ENCODE measurements at places on chromosomes 7 and 10.
A peak's percentile ranks its signal among the peaks of the same experiment; 100 is the strongest.

GRCh38 chr10:62388328-62388727 is 14.2 kb downstream of the ZNF365 start:
- no peak for DNase-seq

- no peak for DNase-seq
These were observed 40.3 kb upstream of the GTF2I start for GRCh38 chr7:74617180-74617744.

GRCh38 chr10:133388236-133388972 is 5.6 kb upstream of the MTG1 start:
- DNase-seq: no peak

GRCh38 chr7:141012044-141012685 is 2.6 kb downstream of the MRPS33 start:
- DNase-seq: peak; percentile 87

- DNase-seq: no peak
These were observed 139.5 kb downstream of the ACTR3B start for GRCh38 chr7:152899004-152899403.

GRCh38 chr10:79904671-79905321 is 44.1 kb downstream of the SFTPD start:
- DNase-seq: peak; percentile 26

GRCh38 chr7:65972976-65973375 is 9.0 kb downstream of the GUSB start:
- no peak for DNase-seq

GRCh38 chr10:7486528-7486927 is 75.7 kb upstream of the SFMBT2 start:
- DNase-seq: no peak

DNA sequence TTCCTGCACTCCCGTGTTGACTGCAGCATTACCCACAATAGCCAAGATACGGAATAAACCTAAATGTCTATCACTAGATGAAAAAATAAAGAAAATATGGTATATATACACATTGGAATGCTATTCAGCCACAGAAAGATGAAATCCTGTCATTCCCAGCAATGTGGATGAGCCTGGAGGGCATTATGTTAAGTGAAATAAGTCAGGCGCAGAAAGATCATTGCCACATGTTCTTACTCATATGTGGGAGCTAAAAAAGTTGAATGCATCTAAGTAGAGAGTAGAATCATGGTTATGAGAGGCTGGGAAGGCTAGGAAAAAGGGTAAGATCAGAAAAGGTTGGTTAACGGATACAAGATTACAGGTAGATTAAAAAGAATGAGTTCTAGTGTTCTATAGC is 219.1 kb upstream of the MKI67 start:
- no peak for DNase-seq

- DNase-seq: no peak
These were observed 152.7 kb upstream of the AUTS2 start for GRCh38 chr7:69445541-69445940.

GRCh38 chr10:79310911-79311573 is 36.2 kb upstream of the PPIF start:
- DNase-seq: no peak

GRCh38 chr7:2131341-2131740 is 101.4 kb downstream of the MAD1L1 start:
- DNase-seq: no peak

DNA sequence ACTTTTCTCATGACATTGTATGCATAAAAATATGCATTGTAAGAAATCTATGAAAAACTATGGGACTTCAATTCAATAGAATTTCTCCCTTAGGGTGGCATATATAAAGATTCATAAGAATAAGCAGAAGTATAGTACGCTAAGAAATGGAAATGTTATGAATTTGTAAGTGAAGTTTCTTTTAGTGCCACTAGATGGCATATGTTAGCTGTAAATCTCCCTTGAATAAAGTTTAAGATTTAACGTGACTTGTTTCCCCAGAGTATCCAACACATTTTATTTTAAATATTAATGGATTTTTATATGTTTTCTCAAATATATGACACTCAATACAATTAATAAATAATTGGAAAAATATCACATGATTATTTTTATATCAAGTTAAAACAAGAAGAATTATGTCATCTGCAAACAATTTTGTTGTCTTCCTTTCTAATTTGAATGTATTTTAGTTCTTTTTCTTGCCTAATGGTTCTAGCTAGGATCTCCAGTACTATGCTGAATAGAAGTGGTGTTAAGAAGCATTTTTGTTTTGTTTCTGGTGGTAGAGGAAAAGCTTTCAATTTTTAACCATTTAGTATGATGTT is 287.2 kb downstream of the HGF start:
- DNase-seq: no peak

GRCh38 chr7:47336472-47337425 is 245.2 kb downstream of the TNS3 start:
- no peak for DNase-seq

GRCh38 chr7:137895301-137896221 is 48.8 kb upstream of the DGKI start:
- no peak for DNase-seq

- DNase-seq: no peak
These were observed 72.4 kb downstream of the NKX6-2 start for GRCh38 chr10:132713421-132714095.

DNA sequence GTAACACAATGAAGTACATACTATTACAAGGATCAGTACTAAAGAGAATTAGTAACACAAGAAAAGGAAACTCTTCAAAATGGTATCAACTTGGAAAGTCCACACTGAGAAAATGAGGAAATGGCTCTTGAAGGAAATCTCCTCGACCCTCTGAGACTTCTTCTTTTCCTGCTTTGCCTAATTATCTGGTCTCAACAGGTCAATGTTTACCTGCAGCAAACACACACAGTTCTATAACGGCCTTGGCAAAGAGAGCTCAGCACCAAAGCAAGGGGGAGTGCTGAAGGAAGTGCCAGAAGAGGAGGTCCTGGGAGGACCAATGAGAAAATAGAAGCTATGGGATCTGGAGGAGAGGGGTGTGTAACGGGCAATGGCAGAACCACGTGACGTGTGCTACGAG is 21.9 kb downstream of the CHCHD3 start:
- no peak for DNase-seq

DNA sequence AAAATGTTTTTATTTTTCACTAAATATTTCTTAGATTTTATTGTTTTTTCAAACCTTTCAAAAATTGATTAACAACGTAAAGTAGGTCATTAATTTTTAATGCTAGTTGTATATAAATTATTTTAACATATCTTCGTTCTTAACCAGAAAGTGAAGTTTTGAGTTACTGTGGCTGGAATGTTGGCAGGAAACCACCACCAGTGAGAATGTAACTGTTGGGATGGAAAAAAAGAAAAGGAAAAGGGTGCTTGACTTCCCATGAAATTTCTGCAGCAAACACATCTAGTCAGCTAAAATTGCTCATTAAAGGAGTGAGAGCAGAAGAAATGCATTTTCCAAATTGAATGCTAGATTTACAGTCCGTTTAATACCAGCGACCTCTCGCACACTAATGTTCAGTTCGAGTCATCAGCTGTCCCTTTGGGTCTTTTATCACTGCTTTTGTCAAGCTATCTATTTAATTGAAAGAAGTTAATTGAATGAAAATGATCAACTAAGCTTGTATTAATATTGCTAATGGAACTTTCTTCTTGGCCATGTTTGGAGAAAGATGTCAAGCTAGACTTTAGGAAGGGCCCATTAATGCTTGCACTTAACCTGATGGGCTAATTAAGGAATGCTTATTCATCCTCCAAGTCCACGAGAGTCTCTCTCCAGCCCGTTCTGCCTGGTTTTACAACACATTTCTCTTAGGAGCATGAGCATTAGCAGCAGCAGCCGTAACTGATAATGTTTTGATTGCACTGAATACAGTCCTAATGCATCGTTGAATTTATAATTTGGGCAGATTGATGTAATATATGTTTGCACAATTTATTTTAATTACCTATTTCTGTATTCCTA is 70.1 kb downstream of the UBE3C start:
- DNase-seq: no peak

DNA sequence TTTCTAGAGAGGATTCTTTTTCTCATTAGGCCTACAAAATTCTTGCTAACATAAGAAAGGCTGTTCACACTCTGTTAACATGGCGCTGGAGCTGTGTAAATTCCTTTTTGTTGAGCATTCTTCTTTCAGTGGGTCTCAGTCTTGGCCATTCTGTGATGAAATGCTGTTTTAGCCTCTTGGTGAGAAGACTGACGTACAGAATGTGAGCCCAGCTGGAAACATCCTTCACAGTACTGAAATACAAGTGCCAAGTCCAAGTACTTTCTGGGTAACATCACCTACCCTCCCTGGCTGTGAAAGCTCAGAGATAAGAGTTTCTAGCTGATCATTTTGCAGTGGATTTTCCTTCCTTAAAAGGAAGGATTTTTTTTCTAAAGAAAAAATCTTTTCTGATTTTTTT is 231.8 kb downstream of the AHR start:
- no peak for DNase-seq

- no peak for DNase-seq
These were observed 957 bp upstream of the ELMO1 start for GRCh38 chr7:37449621-37450020.

DNA sequence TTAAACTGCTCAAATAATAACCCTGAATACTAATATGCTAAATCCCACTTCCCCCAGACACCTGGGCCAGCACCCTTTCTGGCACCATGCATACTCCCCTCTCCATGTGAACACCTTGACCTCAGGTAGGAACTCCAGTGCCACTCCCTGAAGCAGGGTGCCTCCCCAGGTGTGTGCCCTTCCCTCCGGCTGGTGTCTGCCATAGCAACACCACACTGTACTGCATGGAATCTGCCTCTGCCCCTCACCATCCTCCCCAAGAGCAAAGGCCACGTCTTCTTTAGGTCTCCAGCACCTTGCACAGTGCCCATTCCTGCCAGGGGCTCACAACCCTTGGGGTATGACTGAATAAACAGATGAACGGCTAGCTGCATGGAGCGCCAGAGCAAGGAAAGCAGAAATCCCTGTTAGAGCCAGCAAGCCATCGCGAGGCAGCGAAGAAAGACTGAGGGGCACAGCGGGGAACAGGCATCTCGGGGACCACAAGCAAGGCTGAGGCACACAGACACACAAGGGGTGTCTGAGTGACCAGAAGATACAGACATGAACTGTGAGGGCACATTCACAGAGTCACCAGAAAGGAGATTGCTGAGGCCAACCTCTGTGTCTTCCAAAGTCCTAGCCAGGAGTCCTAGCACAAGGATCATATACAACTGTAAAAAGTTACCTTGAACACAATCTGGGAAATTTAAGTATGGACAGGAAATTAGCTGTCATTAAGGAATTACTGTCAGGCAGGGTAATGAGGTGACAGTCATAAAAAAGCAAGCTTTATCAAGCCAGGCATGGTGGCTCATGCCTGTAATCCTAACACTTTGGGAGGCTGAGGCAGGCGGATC is 25.7 kb downstream of the COBL start:
- no peak for DNase-seq

GRCh38 chr10:133466683-133467275 is 13.0 kb downstream of the SCART1 start:
- DNase-seq: no peak

DNA sequence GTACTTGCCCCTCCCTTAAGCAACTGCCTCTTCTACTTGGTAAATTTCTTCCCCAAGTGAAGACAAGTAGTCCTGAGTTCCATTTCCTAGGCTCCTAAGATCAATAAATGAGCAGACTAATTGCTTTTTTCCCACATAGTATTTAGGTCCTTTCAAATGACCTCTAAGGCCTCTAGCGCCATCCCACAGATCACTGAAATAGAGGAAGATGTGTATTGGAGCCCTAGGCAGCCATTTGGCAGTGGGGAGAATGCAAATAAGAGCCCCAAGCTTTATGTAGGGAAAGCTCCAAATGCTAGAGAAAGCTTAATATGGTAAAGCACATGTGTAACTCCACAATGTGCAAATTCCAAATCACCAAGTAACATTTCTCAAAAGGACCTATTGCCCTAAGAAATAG is 316.5 kb upstream of the PHF14 start:
- no peak for DNase-seq

DNA sequence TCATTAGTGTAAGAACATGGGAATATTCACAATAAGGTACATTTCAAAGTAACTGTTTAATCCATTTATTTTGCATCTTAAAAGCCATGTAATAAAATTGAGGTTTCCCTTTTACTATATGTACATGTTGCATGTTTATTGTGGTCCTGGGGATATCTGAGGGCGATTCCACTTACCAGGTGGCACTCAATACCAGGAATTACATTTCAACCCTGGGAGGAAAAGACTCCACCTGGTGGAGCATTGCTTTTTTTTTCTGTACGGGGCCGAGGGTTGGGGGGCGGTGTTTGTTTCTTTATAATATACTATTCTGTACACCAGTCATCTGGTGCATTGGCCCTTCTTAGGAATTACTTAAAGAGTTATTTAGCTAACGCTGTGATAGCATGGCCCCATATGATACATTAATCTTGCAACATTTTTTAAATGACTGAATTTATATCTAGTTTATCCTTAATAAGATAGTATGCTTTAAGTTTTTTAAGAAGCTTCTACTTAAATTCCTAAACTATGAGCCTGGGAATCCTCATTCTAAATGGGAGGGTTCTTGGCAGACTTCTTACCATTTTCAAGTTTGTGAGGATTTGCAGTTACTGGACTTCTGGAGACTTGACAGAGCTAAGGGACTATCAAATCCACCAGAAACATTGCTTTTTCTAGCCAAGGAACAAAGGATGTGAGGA is 7.2 kb upstream of the HGF start:
- no peak for DNase-seq

Measured in CD4-positive, alpha-beta T cell treated with Interleukin-15 for 4 hours (primary cell).